ENCODE measurements at places on chromosomes 12 and 14.
A peak's percentile ranks its signal among the peaks of the same experiment; 100 is the strongest.

GRCh38 chr14:73223049-73223448 lies 14.3 kb upstream of the PAPLN start:
- no peak for DNase-seq

GRCh38 chr12:89346741-89347324 lies 5.5 kb downstream of the DUSP6 start:
- no peak for DNase-seq

- no peak for DNase-seq
Measured at GRCh38 chr14:94344389-94344788, 21.3 kb upstream of the SERPINA6 start.

DNA sequence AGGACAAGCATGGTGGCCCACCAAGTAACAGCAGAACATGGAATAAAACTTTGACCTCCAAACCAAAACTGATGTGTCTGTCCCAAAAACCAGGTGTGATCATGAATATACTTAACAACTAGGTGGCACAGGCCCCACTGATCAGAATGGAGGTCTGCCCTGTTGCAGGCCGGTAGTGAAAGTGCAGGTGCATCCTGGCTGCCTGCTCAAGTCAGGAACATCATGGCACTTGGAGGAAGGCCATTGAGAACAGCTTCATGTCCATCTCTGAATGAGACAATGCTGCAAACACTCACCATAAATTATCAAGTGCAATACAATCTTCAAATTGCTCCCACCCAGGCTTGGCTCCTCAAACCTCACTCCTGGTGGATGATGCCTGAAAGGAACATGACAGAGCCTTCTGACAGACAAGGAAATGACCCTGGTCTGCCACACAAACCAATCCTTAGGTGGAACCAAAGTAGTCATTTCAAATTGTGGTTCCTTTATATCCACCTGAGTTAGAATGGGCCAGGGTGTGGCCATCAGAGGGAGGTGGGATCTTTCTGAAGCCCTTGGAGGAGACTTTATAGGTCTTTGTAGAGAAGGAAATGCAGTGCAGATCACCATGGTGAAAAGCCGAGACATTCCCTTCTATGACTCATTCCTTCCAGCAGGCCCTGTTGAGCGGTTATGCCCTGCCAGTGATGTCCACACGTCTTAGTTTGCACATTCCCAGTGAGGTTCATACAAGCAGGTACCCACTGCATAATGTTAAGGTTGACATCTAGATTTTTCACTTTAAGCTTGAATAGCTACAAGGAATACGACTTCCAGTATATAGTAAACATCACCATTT lies 36.0 kb downstream of the EGLN3 start:
- DNase-seq = peak; percentile 29

GRCh38 chr12:32541754-32542374 lies 137.2 kb upstream of the DNM1L start:
- no peak for DNase-seq

DNA sequence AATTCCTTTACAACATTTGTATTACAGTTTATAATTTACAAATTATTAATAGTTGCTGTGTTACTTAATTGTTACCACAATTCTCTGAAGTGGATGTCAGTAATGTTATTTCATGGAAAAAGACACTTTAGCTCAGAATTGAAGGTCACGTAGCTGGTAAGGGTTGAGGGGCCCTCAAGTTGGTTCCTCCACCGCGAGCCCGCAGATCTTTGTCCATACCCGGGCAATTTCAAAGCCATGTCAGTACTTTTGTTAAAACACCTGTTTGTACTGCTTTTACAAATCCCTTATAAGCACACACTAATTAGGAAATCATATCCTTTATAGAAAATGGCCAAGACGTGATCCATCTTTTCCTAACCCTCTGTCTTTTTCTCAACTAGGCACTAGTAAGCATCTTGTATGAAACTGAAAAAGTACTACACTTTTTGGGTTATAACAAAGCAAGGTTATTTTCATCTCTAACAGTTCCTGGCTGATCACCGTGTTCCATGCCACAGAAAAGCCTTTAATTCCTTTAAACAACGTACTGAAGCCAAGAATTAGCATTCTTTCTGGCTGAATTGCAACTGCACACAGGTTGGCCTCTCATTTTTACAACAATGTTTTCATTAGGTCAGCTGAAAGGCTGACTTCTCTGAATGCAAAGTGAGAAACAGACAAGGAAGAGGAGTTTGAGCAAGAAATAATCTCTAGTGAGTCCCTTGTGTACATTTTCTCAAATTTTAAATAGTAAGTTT lies 76.1 kb downstream of the CNTN1 start:
- DNase-seq = no peak

- no peak for DNase-seq
Measured at GRCh38 chr12:128268379-128268995, 1.5 kb downstream of the TMEM132C start.

Data from GM04503 (cell line).